ENCODE measurements at places on chromosomes 6 and 20.

DNA sequence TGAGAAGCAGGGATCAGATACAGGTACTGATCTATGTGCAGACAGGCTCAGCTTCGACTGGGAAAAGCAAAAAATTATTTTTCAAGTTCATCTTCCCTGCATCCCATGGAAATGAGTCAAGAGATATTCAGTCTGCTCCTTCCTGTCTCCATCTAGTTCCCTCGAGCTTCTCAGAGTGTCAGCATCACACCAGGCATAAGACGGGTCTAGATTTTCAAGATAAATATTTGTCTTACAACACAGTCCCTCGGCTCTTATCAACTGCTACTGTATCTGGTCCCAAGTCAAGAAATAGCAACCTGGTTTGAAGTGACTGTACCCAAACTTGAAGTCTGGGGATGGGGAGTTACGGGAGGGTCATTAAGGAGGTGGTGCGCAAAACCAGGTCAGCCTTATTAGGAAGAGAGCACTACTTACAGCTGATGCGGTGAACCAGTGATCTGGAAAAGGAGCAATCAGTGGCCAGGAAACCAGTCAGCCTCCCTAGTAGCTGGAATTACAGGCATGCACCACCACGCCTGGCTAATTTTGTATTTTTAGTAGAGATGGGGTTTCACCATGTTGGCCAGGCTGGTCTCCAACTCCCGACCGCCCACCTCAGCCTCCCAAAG lies 29.7 kb downstream of the ZMYND8 start:
- peak; percentile 84 for DNase-seq

DNA sequence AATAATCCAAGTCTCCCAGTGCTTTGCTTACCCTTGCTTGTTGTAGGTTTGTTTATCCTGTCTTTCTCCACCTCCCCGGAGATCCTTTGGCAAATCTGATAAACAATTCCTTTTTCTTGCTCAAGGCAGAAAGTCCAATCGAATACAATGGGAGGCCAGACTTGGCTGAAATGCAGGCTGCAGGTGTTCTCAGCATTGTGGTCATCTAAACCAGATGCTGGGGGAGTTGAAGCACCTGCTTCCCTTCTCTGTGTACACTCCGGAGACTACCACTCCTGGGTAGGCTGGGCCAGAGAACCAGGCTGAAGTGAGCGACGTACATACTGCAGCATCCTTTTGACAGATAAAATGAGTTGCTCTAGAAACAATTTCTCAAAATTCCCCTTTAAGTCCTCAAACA lies 82.6 kb upstream of the PREP start:
- DNase-seq: no peak

DNA sequence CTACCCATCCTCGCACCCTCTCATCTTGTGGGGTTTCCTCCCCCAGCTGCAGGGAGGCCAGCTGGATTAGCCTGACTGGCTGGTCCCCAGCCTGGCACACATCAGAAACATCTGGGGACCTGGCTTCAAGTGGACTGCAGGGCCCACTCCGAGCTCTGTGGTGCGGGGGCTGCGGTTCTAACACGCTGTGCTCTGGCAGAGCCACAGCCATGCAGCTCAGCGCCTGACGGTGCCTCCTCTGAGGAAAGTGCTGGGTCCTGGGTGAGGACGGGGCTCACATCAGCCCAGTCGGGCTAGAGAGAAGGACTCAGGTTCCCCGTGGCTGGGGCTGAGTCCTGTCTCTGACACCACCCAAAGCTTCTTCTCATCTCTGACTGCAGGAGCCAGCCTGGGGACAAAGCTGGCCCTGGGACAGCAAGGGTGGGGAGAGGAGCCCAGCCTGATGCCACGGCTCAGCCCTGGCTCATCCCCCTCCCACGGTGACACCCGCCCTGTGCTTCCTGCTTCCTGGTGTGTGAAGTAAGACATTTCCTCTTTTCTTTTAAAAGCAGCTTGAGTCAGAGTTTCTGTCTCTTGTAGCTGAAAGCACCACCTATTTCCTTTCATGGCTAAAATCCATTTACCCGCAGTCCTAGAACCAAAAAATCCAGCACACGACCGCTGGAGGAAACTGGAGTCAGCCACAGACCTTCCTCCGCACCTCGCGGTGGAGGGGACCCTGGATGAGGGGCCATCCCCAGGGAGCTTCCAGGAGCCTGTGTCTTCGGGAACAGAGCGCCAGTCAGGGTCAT lies 127.4 kb upstream of the AFDN start:
- peak; percentile 35 for DNase-seq

DNA sequence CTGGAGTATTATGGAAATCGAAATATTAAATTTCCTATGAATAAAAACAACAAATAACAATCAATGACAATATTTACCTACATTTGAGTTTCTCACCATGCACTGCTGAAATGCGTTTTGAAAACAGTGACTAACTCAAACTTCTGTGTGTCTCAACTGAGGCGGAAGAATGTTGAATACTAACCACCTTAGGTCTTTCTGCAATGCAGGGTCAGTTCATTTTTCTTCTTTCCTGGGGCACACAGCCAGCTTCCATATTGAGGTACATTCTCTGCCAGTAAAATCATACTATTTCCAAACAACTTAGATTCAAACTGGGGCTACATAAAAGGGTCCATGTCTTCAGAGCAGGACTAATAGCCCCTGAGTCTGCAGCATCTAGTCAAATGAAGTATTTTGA lies 310.1 kb downstream of the UTRN start:
- DNase-seq: peak; percentile 89

GRCh38 chr6:44263354-44264100 lies 1.8 kb downstream of the NFKBIE start:
- peak; percentile 62 for DNase-seq

GRCh38 chr6:136930528-136930927 lies 8.4 kb downstream of the SLC35D3 start:
- DNase-seq: no peak

DNA sequence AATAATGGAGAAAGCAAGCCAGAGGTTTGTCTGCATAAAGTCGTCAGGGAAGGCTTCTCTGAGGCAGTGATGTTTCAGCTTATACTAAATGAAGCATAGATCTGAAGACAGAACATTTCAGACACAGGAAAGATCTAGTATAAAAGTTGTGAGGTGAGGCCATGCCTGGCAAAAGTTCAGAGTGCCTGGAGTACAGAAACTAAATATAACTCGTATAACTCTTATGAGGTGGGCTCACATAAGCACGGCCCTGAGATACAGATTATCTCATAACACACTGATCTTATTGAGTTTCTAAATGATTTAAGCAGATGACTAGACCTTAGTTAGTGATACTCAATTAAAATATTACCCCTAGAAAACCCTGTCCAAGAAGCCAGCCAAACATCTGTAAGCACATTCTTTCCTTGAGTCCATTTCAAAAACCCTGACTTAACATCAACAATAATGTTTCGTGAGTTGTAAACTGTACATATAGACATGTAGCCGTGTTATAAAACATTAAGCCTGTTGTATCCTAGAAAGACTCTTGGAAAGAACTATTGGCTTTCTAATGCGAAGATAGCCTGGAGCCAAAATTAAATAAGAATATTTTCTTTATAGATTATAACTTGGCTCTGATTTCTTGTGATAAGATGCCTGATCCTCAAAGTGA lies 667.6 kb downstream of the TENT5A start:
- DNase-seq: no peak

- peak; percentile 44 for DNase-seq
Observed at GRCh38 chr6:157832250-157832967, 9.4 kb downstream of the SNX9 start.

- DNase-seq: no peak
Observed at GRCh38 chr6:1042583-1043457, 269.1 kb upstream of the FOXQ1 start.

GRCh38 chr20:44154521-44155001 lies 32.4 kb downstream of the JPH2 start:
- DNase-seq: no peak

DNA sequence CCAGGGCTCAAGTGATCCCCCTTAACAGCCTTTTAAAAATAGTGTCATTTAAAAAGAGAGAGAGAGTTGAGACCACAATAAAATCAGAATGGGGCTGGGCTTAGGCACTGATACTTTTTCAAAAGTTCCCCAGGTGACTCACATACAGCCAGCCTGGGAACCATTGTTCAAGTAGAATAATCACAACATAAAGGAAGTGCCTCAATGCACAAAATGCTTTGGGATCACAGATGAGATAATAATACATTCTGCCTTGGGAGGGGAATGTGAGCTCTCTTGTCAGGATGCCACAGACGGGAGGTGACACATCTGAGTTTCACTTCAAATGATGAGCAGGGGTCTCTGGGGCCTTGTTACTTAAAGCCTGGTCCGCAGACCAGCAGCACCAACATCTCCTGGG lies 34.0 kb upstream of the GABRR1 start:
- DNase-seq: no peak

- peak; percentile 45 for DNase-seq
Observed at GRCh38 chr6:34236131-34236442, 586 bp upstream of the HMGA1 start.

- DNase-seq: no peak
Observed at GRCh38 chr6:41649596-41649995, 11.3 kb downstream of the MDFI start.

- DNase-seq: no peak
Observed at GRCh38 chr6:167684276-167685104, 142.2 kb upstream of the AFDN start.

DNA sequence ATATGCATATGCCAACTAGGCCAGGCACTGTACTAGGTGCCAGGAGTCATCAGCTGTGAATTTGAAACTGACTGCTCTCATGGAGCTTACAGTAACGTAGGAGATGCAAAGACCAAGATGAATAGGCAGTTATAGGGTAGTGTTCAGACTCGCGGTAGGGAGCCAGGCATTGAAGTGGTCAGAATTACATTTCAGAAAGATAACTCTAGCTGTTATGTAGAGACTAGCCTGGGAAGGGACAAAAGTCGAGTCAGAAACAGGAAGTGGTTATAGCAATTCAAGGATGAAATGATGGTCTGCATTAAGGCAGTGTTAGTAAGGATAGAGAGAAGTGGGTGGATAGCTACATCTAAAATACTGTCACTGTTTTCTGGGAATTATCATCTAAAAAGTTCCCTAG lies 56.6 kb downstream of the PCMT1 start:
- no peak for DNase-seq

DNA sequence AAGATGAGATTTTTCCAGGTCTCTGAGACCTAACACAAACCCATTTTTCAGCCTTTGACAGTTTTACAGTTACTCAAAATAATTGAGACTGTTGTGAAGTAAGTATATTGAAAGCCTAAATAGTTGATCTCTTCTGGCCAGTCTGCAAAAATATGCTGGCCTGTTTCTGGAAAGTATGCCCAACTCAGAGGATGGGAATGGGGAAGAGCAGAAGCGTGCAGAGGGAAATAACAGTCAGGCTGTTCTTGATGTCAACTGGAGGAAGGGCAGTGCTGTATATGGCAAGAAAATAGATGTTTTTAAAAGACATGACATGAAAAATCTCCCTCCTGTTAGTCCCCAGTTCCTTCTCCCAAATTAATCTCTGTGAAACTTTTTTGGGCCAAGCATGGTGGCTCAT lies 3.8 kb downstream of the GID8 start:
- no peak for DNase-seq

- DNase-seq: no peak
Observed at GRCh38 chr20:8008733-8009132, 10.8 kb downstream of the TMX4 start.

DNA sequence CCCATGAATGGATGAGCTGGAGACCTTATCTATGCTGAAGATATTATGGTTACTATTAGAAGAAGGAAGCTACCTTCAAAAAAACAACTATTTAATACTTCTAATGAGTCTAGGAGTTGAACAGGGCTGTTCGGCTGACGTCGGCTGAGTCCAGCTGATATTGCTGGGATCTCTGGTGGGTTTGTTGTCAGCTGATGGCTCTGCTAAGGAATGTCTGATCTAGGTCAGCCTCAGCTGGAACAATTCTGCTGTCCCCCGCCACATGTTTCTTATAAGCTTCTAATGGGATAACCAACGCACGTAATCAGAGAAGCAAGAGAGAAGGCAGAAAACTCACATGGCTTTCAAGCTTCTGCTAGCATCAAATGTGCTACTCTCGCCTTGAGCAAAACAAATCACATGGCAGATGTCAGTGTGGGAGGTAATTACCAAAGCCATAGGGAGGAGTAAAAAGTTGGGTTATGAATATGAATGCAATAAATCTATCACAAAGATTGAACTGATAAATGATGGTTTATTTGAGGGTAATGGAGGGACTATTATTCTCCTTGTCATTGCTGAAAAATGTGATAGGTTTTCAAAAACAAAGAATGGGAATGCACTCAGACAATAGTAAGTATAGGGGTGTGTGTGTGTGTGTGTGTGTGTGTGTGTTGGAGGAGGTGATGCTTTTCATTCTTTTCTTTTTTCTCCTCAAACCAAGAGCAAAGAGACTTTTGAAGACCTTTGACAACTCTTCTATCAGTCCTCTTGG lies 71.5 kb downstream of the BTBD3 start:
- DNase-seq: no peak

- DNase-seq: no peak
Observed at GRCh38 chr20:6485351-6485750, 282.1 kb upstream of the BMP2 start.

GRCh38 chr20:49578436-49578835 lies 10.5 kb upstream of the PTGIS start:
- DNase-seq: no peak

DNA sequence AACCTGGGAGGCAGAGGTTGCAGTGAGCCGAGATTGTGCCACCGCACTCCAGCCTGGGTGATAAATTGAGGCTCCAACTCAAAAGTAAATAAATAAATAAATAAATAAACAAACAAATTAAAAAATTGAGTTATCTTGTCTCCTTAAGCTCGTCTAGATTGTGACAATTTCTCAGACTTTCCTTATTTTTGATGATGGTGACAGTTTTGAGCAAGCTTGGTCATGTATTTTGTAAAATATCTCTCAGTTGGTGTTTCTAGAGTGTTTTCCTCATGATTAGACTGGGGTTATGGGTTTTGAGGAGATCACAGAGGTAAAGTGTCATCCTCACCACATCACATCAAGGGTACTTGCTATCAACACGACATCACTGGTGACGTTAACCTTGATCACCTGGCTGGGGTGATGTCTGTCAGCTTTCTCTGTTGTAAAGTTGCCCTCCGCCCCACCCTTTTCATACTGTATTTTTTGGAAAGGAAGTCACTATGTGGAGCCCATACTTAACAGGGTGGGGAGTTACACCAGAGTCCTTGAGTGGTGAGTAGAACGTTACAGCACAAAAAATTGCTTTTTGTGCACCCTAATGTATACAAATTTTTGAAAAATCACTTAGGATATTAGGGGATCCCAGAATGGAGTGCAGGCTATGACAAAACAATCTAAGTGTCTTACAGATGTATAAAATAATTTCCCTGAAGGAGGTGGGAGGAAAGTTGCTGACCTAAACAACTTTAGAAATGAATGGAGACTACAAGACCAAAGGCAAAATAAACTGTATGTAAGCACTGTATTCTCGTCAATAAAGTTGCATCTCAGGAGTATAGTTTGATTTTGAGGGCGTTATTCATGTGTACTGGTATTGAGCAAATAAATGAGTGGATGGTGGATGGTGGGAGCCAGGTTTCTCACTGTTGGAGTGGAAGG lies 116.4 kb upstream of the SGK1 start:
- no peak for DNase-seq

- DNase-seq: no peak
Observed at GRCh38 chr6:69918813-69919475, 52.6 kb downstream of the COL19A1 start.

GRCh38 chr6:116511424-116512110 lies at the start of gene CALHM5:
Gene CALHM5, plus strand, starts transcription at chr6:116511639. Its CDS starts 58 bp downstream, at chr6:116511697.
- DNase-seq: peak; percentile 94
